ENCODE measurements at places on chromosomes 6 and 20.
A peak's percentile ranks its signal among the peaks of the same experiment; 100 is the strongest.

DNA sequence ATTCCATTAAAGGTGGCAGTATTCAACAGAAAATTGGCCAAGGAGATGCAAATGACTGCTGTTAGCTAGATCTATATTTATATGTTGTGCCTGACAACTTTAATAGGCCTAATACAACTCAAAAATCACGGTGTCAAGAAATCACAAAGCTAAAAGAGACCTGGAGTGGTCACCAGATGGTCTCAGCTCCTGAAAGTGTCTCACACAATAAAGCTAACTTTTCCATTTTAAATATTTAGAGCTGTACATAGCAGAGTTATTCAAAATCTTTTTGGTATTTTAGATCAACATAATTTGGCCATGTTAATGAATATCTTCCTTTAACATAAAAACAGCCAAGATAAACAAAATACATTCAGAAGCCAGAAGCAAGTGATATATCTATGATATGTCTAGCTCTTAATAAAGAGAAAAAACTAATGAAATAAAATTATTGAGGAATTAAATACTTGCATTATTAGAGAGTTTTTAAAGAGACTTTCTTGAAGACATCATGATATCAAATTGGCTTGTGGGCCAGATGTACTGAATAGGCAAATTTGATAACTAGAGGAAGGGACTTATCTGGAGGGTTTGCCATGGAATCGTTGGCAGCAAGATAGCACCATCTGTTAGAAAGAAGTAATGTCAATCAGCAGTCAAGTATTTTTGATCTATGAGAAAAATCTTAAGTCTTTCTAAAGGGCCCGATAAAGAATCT, 84.9 kb upstream of the SCAF8 start:
- H3K27me3 ChIP-seq = no peaks in the 10 kb centered on the region
- DNase-seq = no peak
- H3K27ac ChIP-seq = no peak overlapping the region
- no peaks in the 10 kb centered on the region for H3K36me3 ChIP-seq
- no peaks in the 10 kb centered on the region for H3K4me1 ChIP-seq

GRCh38 chr20:19734811-19735210, 23.2 kb upstream of the RIN2 start:
- peak overlapping the region; percentile 47 for H3K27ac ChIP-seq
- peaks cover 38% of the 10 kb centered on the region for H3K4me1 ChIP-seq
- DNase-seq = no peak
- H3K36me3 ChIP-seq = no peaks in the 10 kb centered on the region

GRCh38 chr20:23205611-23206041, 119.5 kb upstream of the CD93 start:
- no peak overlapping the region for H3K27ac ChIP-seq
- no peaks in the 10 kb centered on the region for H3K36me3 ChIP-seq
- H3K4me3 ChIP-seq = no peak overlapping the region
- H3K27me3 ChIP-seq = peaks cover 36% of the 10 kb centered on the region

DNA sequence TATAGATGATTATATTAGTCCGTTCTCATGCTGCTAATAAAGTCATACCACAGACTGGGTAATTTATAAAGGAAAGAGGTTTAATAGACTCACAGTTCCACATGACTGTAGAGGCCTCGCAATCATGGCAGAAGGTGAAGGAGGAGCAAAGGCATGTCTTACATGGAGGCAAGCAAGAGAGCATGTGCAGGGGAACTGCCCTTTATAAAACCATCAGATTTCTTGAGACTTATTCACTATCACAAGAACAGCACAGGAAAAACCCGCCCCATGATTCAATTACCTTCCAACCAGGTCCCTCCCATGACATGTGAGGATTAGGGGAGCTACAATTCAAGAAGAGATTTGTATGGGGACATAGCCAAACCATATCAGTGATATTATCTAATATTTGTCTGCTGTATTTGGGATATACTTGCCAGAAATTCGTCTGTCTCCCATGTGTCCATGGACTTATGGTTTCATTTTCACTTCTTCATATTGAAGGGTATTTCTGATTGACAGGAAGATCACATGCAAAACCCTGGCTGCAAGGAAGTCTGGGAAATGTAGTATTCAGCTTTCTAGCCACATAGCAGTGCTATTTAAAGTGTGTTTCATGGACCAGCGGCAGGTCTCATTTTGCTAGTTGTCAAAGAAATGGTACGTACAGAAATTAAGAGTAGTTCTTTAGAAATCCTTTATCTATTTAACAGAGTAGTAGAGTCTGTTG, 50.5 kb upstream of the PAK5 start:
- DNase-seq = no peak
- no peak overlapping the region for H3K27ac ChIP-seq
- no peaks in the 10 kb centered on the region for H3K4me1 ChIP-seq
- H3K27me3 ChIP-seq = no peaks in the 10 kb centered on the region
- H3K36me3 ChIP-seq = no peaks in the 10 kb centered on the region

GRCh38 chr20:19683188-19683587, 74.9 kb upstream of the RIN2 start:
- H3K36me3 ChIP-seq = no peaks in the 10 kb centered on the region
- H3K27ac ChIP-seq = peak overlapping the region; percentile 8
- DNase-seq = no peak
- no peaks in the 10 kb centered on the region for H3K27me3 ChIP-seq
- H3K4me1 ChIP-seq = peaks cover 5% of the 10 kb centered on the region

GRCh38 chr20:17488916-17489600, 42.1 kb downstream of the BFSP1 start:
- no peak overlapping the region for H3K4me3 ChIP-seq
- H3K36me3 ChIP-seq = no peaks in the 10 kb centered on the region
- DNase-seq = no peak
- no peaks in the 10 kb centered on the region for H3K27me3 ChIP-seq

DNA sequence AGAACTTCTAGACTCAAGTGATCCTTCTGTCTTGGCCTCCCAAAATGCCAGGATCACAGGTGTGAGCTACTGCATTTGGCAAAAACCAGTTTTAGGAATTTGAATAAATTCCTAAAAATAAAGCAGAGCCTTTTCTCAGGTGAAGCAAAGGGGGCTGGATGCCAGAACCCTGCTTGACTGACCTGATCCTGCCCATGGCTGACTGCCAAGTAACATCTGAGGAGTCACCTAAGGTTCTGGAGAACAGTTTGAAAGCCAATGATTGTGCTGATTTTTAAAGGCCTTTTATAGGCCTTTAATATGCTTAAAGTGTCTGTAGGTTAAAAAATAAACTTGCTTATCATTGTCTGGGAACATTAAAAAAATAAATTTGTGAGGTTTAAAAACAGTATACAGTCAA, 14.1 kb upstream of the ZSCAN12 start:
- H3K4me1 ChIP-seq = no peaks in the 10 kb centered on the region
- no peaks in the 10 kb centered on the region for H3K36me3 ChIP-seq
- DNase-seq = no peak
- no peak overlapping the region for H3K4me3 ChIP-seq

GRCh38 chr6:79170959-79171358, 63.5 kb downstream of the HMGN3 start:
- no peak overlapping the region for H3K4me3 ChIP-seq
- no peak overlapping the region for H3K27ac ChIP-seq
- H3K4me1 ChIP-seq = no peaks in the 10 kb centered on the region
- H3K36me3 ChIP-seq = no peaks in the 10 kb centered on the region
- no peaks in the 10 kb centered on the region for H3K27me3 ChIP-seq

- H3K27ac ChIP-seq = peak overlapping the region; percentile 98
- peak; percentile 37 for DNase-seq
- H3K4me1 ChIP-seq = peaks cover 46% of the 10 kb centered on the region
- H3K4me3 ChIP-seq = peak overlapping the region; percentile 10
Observed at GRCh38 chr6:33433544-33434191, 13.8 kb downstream of the SYNGAP1 start.

DNA sequence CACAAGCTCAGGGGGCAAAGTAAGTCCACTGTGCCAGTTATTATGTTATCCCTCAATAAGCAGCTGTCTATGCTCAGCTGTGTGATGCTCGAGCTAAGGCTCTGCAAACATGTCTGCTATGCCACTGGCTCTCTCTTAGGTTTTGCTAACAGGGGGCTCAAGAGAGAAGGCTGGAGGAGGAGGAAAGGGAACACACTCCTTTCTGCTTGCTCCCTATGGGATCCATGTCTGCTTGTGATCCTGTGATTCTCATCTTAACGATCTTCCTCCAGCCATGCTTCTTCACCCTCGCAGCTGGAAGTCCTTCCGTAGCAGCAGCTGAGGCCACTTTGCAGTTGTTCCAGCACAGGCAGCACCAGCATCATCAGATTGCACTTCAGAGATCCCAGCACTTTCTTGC, 37.0 kb upstream of the IGF2R start:
- H3K36me3 ChIP-seq = no peaks in the 10 kb centered on the region
- no peaks in the 10 kb centered on the region for H3K4me1 ChIP-seq
- H3K4me3 ChIP-seq = no peak overlapping the region
- peaks cover 4% of the 10 kb centered on the region for H3K27me3 ChIP-seq

- H3K27me3 ChIP-seq = no peaks in the 10 kb centered on the region
- no peaks in the 10 kb centered on the region for H3K4me1 ChIP-seq
- no peaks in the 10 kb centered on the region for H3K36me3 ChIP-seq
- DNase-seq = no peak
- no peak overlapping the region for H3K27ac ChIP-seq
Observed at GRCh38 chr6:50610562-50610961, 102.8 kb upstream of the TFAP2D start.

GRCh38 chr6:88134575-88134974, 31.6 kb downstream of the CNR1 start:
- no peaks in the 10 kb centered on the region for H3K27me3 ChIP-seq
- H3K36me3 ChIP-seq = no peaks in the 10 kb centered on the region
- H3K27ac ChIP-seq = no peak overlapping the region
- no peaks in the 10 kb centered on the region for H3K4me1 ChIP-seq
- no peak for DNase-seq
- no peak overlapping the region for H3K4me3 ChIP-seq
